ENCODE measurements at places on chromosomes 7 and 10.

GRCh38 chr7:43462836-43463235, 120.1 kb upstream of the STK17A start:
- no peak for DNase-seq

- DNase-seq: no peak
Observed at GRCh38 chr7:129222064-129222463, 2.8 kb upstream of the AHCYL2 start.

DNA sequence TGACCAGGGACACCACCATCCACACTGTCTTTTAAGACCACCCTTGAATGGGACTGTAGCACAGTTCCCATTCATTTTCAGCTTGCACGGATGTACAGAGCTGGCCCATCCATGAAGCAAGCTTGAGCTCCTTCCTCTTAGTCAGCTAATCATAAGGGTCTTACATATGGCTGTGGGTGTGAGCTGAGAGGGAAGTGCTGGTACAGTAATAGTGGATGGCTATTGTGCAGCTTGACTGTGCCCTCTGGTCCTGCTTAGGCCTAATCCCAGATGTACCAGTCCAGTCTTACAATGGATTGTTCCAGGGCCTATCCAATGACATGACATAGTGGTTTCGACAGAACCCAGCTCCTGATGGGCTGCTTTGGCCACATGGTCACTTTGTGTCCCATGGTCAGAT, 96.9 kb upstream of the ZNF438 start:
- no peak for DNase-seq

GRCh38 chr7:130939321-130940095, 205.5 kb upstream of the KLF14 start:
- DNase-seq: no peak

DNA sequence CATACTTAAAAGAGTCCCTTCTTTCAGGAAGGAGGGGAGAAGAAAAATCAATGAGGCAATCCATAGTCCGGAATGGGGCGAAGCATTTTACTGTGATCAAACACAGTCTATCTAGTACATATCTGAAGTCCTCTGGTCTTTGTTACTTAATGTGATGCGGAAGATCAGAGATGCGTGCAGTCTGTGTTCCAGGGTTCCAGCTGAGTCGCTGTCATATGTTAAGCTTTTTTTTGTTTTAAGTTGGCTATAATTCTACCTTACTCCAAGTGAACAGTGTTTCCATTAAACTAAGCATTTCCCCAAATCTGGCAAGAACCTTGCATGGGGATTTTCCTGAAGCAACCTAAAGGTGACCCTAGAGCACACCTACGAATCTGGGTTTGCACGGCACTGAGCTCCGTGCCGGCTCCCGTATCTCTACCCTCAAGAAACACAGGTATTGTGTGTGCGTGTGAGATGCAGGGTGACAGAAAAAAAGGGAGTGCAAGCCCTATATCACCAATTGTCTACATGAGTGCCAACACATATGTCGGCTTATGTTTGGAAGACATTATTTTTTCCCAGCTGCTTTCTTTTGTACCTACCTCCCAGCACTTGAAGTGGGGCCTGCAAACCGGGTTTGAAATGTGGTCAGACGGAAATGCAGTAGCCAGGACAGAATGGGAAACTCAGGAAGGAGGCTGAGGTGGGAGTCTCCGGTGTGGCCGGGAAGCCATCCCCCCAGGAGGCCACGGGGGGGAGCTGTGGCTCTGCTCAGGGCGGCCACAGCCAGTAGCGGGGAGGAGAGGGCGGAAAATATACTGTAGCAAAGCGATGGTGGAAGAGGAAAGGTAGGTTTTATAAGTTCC, 435.8 kb upstream of the MGMT start:
- peak; percentile 2 for DNase-seq

Data from LoVo (cell line).